Osteoblast (primary cell): ENCODE measurements at places on chromosomes 13 and 19.

DNA sequence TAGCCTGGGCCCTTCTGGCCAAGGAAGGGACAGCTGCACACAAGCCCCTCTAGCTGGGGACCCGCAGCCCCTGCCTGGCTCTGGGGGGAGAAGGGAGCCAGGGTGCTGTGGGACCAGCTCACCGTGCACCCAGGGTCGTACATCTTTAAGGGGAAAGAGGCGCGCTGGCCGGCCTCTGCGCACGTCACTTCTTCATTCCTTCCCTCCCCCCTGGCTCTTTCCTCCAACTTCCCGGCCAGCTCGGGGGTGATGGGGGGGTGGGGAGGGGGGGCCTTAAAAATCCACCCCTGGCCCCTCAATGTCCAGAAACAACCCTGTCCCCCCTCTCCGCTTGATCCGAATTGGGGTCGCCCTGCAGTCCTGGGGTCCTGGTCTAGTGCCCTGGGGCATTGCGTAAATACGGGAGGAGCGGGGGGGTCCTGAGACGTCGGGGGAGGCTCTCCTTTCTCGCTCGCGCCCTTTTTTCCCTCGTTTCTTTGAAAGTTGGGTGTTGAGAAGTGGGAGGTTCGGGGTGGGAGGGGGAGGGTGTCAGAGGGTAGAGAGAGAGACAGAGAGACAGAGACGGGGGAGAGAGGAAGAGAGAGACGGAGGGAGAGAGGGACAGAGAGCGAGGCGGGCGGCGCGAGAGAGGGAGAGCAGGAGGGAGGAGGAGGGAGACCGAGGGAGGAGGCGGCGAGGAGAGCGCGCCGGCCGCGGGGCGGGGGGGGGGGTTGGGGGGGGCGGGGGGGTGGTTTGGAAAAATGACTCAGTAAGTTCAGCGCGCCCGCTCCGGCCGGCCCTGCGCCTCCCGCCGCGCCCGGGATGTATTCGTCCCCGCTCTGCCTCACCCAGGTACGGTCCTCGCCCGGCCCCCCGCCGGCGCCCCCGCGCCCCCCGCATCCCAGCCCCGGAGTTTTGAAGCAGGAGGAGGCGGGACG is at the start of gene NFIC:
Gene NFIC (plus strand): TSS at position 748 of the 917 bp plus-strand sequence. CDS start 54 bp downstream, at position 802.
- H3K36me3 ChIP-seq = no peaks in the 10 kb centered on the region
- peaks cover 42% of the 10 kb centered on the region for H3K4me1 ChIP-seq
- H3K27ac ChIP-seq = peak within 1 kb of the TSS; percentile 83
- H3K27me3 ChIP-seq = no peaks in the 10 kb centered on the region
- peak; percentile 99 for DNase-seq

- no peaks in the 10 kb centered on the region for H3K27me3 ChIP-seq
- no peaks in the 10 kb centered on the region for H3K4me1 ChIP-seq
- peaks cover 22% of the 10 kb centered on the region for H3K36me3 ChIP-seq
- no peak for DNase-seq
- no peak overlapping the region for H3K4me3 ChIP-seq
- H3K27ac ChIP-seq = no peak overlapping the region
Observed at GRCh38 chr13:27442797-27443196, 7.6 kb downstream of the MTIF3 start.

GRCh38 chr19:32824916-32825608 is 44.5 kb downstream of the SLC7A9 start:
- no peak overlapping the region for H3K27ac ChIP-seq
- peak; percentile 45 for DNase-seq
- no peaks in the 10 kb centered on the region for H3K36me3 ChIP-seq
- peaks cover under 1% of the 10 kb centered on the region for H3K4me1 ChIP-seq
- H3K27me3 ChIP-seq = peaks cover 5% of the 10 kb centered on the region
- no peak overlapping the region for H3K4me3 ChIP-seq

DNA sequence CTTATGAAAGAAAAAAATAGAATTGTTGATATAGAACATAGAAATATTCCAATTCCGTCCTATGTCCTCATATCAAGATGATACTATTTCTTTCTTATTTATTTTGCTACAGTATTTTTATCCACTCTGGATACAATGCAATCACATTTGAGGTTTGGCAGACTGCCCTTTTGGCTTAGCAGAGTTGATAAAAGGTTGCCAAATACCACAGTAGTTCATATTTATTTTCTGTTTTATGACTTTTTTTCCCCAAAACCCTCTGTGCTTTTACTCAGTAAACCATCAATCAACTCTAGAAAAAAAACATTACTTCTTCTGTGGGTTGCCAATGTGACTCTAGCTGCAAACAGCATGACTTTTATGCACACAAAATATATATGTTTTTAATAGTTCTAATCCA is 424.5 kb downstream of the PCDH9 start:
- H3K27ac ChIP-seq = no peak overlapping the region
- H3K4me1 ChIP-seq = no peaks in the 10 kb centered on the region
- H3K36me3 ChIP-seq = no peaks in the 10 kb centered on the region
- H3K4me3 ChIP-seq = no peak overlapping the region

GRCh38 chr19:42831221-42832019 is 48.1 kb downstream of the PSG1 start:
- no peak overlapping the region for H3K27ac ChIP-seq
- H3K27me3 ChIP-seq = no peaks in the 10 kb centered on the region
- H3K4me3 ChIP-seq = no peak overlapping the region
- H3K4me1 ChIP-seq = no peaks in the 10 kb centered on the region

DNA sequence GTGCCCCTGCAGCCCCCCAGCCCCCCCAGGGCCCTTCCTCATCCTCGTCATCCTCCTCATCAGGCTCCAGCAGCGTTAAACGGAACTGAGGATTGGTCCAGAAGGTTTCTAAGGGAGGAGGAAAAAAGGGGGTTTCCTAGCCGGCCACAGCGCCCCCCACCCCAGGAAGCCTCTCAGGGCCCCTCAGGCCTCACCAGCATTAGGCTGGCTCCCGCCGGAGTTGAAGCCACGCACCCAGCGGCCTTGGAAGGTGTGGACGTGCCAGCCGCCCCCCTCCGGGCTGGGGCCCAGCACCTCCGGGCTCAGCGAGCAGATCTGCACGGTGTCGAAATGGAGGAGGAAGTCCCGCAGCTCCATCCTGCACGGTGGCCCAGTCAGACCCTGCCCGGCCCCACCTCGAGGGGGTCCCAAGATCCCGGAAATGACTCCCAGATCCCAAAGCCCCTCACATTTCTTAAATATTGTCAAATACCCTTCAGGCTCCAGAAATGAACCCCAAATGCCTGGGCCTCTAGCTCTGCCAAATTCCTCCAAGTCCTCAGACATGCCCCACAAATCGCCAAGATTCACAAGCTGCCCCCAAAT is 6.9 kb downstream of the CAPN12 start:
- DNase-seq = no peak
- H3K4me1 ChIP-seq = peaks cover 3% of the 10 kb centered on the region
- no peaks in the 10 kb centered on the region for H3K27me3 ChIP-seq
- peaks cover 4% of the 10 kb centered on the region for H3K36me3 ChIP-seq
- no peak overlapping the region for H3K27ac ChIP-seq

DNA sequence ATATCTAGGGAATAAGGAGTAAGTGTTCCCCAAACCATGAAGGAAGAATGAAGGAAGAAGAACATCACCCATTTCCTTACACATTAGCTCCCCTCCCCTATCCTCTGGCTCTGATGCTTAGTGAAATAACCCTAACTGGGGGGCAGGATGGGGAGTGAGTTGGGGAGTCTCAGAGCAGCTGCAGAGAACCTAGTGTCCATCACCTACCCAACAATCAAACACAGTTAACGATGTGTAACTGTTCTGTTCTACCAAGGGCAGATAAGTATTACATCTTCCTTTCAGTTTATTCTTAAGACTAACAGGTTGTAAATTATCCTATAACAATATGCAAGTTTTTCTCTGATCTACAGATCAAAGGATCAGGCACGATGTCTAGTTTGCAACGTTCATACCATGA is 12.8 kb downstream of the ELF1 start:
- no peak overlapping the region for H3K4me3 ChIP-seq
- no peaks in the 10 kb centered on the region for H3K36me3 ChIP-seq
- H3K4me1 ChIP-seq = peaks cover 15% of the 10 kb centered on the region
- no peak overlapping the region for H3K27ac ChIP-seq

DNA sequence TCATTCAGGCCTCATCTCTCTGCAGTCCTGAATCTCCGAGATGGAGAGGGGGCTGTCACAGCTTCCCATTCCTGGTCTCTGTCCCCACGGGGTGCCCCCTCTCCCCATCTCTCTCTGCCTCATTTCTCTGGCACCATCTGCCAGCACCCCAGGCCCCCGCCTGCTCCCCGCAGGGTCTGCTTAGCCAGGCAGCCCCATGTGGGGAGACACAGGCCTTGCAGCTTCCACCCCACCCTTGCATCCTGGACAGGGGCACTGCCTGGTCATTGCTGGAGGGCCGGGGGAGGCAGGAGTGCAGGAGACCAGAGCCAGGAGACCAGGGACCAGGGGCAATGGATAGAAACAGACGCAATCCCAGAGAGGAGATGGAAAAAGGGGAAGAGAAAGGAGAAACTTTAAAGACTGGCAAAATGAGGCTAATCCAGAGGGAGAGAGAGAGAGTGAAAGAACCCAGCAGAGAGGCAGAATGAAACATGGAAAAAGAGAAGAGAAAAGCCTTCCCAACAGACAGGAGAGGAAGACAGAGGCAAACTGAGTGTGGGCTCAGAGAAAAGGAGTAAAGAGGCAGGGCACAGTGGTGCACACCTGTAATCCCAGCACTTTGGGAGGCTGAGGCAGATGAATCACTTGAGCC is 8.8 kb upstream of the GIPR start:
- H3K4me3 ChIP-seq = no peak overlapping the region
- no peaks in the 10 kb centered on the region for H3K36me3 ChIP-seq
- H3K4me1 ChIP-seq = no peaks in the 10 kb centered on the region
- DNase-seq = peak; percentile 48
- no peak overlapping the region for H3K27ac ChIP-seq

GRCh38 chr19:16429066-16429758 is 42.6 kb downstream of the EPS15L1 start:
- no peaks in the 10 kb centered on the region for H3K27me3 ChIP-seq
- no peak overlapping the region for H3K27ac ChIP-seq
- DNase-seq = peak; percentile 48

DNA sequence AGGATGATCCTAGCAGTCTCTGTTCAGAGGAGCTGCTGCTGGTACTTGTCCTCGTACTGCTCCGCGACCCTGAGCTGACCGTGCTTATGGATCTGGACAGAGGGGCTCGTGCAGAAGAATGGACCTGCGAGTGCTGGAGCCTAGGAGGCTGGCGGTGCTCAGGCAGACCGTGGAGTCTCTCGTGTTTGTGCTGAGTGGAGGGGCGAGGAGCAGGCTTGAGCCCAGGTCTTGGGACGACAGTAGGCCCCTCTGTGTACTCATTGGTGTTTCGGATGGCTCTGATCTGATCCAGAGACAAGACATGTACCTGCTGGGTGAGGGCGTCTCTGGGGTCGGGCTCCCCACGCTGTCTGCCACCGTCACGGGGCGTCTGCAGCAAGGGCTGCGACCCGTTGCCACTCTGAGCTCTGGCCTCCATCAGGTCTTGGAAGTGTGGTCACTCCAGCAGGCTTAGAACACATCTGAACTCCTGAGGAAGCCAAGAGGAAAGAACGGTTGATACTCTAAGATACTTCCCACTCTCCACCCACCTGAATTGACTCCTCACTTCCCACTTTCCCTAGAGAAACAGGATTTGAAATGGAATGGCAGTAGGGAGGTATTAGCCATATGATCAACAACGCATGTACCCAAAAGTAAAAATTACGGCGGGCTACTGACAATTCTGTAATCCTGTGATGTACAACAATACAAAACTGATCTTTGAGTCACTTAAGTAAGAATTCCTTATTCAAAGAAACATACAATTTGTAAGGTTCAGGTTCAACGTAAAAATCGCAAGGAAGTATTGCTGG is 3.4 kb downstream of the SPRY2 start:
- peaks cover 21% of the 10 kb centered on the region for H3K36me3 ChIP-seq
- DNase-seq = peak; percentile 79
- H3K27ac ChIP-seq = peak overlapping the region; percentile 96
- H3K4me3 ChIP-seq = peak overlapping the region; percentile 93
- H3K27me3 ChIP-seq = no peaks in the 10 kb centered on the region
- H3K4me1 ChIP-seq = peaks cover 23% of the 10 kb centered on the region

DNA sequence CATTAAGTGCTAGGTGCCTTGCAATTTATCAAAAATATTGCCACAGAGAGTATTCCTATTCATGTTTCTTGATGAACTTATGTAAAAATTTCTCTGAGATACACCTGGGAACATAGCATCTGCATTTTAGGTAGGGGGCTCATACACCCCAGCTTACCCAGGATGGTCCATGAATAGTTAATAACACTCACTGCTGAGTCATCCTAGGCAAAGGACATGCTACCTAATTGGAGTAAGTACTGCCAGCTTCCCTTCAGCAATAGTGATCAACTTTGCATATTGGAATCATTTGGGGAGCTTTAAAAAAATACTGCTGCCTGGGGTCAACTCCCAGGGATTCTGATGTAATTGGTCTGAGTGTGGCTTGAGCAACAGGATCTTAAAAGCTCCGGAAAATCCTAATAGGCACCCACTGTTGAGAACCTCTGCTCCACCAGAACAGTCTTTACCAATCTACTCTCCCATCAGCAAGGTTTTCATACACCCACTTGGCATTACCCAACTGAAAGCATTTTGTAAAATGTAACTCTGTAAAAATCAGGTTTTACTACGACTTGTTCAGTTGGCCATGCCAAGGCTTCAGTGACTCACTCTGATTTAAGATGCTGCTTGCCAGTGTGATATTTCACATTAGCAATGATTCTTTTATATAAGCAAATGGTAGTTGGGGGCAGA is 67.2 kb upstream of the FNDC3A start:
- no peaks in the 10 kb centered on the region for H3K27me3 ChIP-seq
- no peaks in the 10 kb centered on the region for H3K36me3 ChIP-seq
- peaks cover 5% of the 10 kb centered on the region for H3K4me1 ChIP-seq
- no peak overlapping the region for H3K4me3 ChIP-seq

GRCh38 chr19:18128044-18128443 is 24.9 kb upstream of the PIK3R2 start:
- H3K4me3 ChIP-seq = no peak overlapping the region
- H3K4me1 ChIP-seq = no peaks in the 10 kb centered on the region
- no peak overlapping the region for H3K27ac ChIP-seq
- peak; percentile 77 for DNase-seq
- H3K36me3 ChIP-seq = peaks cover 31% of the 10 kb centered on the region

GRCh38 chr13:40146611-40147117 is 491.2 kb downstream of the COG6 start:
- DNase-seq = no peak
- no peaks in the 10 kb centered on the region for H3K27me3 ChIP-seq
- no peaks in the 10 kb centered on the region for H3K36me3 ChIP-seq

DNA sequence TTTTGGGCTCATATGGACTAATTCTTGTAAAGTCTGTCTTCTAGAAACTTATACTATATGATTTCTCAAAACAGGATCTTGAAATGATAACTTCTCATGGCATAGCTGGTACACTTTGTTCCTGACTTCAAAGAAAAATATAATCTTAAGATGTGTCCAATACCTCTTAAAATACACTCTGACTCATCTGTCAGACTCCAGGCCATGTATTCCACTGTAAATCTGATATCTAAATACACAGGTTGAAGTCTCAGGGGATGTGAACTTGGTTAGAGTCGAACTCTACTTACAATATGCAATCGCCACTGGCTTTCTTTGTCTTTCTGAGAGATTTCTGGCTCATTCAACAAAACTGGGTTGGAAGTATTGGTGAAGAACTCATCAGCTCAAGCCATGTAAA is 99.8 kb downstream of the LACC1 start:
- no peaks in the 10 kb centered on the region for H3K4me1 ChIP-seq
- no peaks in the 10 kb centered on the region for H3K36me3 ChIP-seq
- H3K4me3 ChIP-seq = no peak overlapping the region
- H3K27me3 ChIP-seq = no peaks in the 10 kb centered on the region
- DNase-seq = no peak
